Fibroblast of skin of right quadriceps (primary cell): ENCODE measurements at places on chromosomes 2 and 18.

GRCh38 chr2:160085662-160086061 is 23.2 kb upstream of the PLA2R1 start:
- DNase-seq, result no peak

DNA sequence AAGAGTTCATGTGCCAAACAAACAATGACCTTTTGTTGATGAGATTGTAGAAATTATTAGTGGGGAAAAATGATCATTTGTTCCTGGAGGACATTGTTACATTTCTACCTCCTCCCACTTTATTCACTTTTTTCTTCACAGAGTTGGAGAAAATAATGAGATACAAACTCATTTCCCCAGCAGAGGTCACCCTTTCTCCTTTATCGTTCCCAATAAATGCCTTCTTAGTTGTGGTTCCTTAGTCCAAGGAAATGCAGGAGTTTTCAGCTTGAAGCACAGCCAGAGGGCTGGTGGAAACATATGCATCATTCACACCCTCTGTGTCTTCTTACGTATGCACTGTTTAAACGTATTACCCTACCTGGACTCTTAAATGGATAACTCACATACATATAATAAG is 108.8 kb downstream of the SLC4A3 start:
- peak; percentile 70 for DNase-seq

DNA sequence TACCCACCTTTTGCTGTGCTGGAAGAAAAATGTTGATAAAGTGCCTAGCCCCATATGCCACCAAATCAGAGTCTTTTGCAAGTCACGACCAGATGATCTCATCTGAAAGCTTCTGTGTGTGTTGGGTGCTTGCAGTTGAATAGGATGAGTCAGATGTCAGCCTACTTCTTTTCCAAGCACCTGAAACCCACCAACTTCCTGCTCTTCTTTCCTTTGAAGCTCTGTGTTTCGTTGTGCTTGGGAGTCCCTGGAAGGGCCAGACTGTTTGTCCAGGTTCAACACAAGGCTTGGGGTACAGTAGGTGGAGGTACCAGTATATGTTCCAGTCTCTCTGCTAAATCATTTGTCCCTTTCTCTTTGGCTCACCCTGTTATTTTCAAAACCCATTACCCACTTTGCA is 36.8 kb upstream of the LCLAT1 start:
- DNase-seq, result peak; percentile 74

DNA sequence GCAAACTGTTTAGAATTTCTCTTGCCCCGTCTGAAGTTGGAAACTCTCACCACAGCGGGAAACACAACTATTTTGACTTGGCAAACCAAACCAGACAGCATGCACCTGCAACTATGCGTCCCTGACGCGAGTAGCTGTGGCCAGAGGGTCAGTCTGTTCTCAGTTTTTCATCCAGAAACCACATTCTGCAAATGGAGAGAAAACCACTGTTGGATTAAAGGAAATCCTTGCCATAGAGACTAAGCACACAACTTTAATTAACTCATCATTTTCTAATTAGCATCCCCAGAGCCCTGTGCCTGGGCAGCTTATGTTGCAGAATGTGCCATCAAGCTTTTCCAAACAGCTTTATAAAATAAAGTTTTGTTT is 415.7 kb upstream of the TCF4 start:
- no peak for DNase-seq

- no peak for DNase-seq
Measured at GRCh38 chr2:121281107-121281506, 3.9 kb downstream of the TFCP2L1 start.

DNA sequence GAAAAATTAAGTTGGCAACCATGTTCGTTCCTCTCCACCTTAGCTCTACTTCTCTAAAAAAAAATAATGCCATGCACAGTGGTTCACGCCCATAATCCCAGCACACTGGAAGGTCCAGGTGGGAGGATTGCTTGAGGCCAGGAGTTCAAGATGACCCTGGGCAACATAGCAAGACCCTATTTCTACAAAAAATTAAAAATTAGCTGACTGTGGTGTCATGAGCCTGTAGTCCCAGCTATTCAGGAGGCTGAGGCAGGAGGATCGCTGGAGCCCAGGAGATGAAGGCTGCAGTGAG is 40.1 kb upstream of the NPAS2 start:
- DNase-seq, result no peak

DNA sequence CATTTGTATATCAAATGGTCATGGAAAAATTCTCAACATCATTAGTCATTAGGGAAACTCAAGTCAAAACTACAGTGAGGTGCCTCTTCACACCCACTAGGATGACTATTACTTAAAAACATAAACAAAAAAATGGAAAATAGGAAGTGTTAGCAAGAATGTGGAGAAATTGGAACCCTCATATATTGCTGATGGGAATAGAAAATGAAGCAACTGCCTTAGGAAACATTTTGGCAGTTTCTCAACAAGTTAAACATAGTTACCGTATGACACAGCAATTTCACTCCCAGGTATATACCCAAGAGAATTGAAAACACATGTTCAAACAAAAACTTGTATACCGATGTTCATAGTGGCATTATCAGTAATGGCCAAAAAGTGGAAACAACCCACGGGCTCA is 18.1 kb upstream of the CYP26B1 start:
- peak; percentile 53 for DNase-seq

DNA sequence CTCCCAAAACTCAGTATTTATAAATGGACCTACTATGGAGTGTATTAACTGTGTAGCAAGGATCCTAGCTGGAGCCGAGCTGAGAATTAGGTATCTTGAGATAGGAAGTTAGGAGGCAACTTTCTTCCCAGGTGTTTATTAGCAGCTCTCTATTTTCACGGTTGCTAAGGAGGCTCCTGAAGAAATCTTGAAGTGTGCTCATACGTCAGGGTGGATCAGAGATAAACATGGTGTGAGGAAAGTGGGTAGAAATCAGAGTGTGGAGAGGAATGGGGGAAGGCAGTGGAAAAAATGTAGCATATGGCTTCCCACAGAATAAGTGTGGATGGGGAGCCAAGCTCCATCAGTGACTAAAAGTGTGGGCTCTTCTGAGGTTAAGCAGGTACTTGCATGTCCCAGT is 104.3 kb downstream of the ABCA12 start:
- no peak for DNase-seq

DNA sequence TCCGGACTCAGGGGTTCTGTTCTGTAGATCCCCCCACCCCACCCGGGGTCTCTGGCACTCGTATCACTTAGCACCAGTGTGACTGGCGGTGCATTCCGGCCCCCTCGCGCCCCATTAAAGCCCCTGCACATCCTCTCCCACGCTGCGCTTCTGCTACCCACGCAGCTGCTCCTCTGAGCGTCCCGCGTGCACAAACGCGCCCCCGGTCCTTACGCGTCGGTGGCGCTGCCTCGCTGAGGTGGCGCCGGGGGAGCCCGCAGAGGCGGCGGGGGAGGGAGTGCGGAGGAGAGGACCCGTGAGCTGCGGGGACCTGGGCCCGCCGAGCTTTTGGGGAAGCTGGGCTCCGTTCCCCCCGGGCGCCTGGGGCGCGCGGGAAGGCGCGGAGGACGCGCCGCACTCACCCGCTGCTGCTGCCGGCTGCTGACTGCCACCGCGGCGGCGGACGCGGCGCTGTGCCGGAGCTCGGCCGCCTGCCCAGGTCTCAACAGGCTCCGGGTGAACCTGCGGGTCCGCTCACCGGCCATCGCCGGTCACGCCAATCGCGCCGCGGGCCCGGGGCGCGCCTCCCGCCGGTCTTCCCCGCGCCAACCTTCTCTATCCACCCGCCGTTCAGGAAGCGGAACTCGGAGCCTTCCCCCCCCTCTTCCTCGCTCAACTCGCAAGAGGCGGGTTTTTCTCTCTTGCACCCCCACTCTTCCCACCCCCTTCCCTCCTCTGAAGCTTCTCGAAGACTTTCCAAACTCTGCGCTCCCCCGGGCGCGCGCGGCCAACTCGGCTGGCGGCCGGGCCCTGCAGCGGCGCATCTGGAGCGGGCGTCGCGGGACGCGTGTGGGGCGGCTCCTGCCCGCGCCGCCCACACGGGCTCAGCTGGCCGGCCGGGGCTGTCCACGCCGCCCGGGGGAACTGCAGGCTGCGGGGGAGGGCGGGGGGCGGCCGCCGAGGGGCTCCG is at the start of gene DOCK10:
Gene DOCK10 (minus strand): TSS at position 618 of the 949 bp plus-strand sequence. CDS start 94 bp downstream, at position 524.
- peak; percentile 72 for DNase-seq

GRCh38 chr2:82539280-82539621 is 1919.8 kb downstream of the SUCLG1 start:
- DNase-seq, result no peak

DNA sequence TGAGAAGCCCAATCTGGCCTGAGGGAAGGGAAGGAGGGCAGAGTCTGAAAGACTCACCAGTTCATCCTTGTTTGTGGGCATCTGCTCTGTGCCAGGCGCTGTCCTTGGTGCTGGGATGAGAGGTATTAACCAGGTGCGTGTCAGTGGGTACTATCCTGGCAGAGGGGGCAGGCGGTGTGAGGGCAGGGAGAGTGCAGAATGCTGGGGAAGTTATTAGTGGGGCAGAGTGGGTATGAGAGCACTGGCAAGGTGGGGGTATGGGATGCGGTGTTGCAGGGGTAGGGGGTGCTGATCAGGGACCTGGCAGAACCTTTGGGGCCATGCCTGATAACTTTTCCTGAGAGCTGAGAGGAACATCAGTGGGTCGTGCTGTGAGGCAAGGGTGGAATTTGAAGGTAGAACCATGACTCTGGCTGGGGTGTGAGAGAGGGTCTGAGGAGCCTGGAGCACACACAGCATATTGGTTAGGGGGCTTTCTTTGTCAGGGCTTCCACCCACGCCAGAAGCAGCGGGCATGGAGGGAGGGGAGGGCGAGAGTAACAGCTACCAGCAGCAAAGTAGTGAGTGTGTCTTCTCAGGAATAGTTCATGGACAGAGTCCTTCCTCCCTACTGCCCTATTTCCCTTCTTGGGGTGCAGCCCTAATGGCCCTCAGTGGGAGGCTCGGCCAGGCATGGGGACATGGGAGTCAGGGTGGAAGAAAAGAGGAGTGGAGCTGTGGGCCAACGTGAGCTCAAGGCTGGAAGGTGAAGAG is 290.7 kb downstream of the CYP26B1 start:
- DNase-seq, result no peak

- peak; percentile 97 for DNase-seq
Measured at GRCh38 chr18:29164020-29164706, 987.2 kb upstream of the CDH2 start.

DNA sequence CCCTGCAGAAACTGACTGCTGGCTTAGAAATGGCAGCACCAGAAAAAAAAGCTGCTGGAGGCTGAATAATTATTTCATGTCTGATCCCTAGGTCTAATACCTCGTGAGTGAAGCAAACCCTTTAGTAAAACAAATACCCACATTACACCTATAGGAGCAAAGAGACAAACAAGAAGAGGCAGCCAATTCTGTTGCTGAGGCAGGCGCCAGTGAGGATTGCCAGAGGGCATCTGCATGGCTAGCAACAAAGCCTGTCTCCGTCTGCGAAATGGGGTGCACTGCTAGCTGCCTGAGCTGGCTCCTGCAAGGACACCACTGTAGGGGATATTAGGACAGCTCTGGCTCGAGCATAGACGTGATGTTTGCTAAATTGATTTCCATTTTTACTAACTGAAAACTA is 509.7 kb downstream of the TDRD15 start:
- DNase-seq, result no peak

DNA sequence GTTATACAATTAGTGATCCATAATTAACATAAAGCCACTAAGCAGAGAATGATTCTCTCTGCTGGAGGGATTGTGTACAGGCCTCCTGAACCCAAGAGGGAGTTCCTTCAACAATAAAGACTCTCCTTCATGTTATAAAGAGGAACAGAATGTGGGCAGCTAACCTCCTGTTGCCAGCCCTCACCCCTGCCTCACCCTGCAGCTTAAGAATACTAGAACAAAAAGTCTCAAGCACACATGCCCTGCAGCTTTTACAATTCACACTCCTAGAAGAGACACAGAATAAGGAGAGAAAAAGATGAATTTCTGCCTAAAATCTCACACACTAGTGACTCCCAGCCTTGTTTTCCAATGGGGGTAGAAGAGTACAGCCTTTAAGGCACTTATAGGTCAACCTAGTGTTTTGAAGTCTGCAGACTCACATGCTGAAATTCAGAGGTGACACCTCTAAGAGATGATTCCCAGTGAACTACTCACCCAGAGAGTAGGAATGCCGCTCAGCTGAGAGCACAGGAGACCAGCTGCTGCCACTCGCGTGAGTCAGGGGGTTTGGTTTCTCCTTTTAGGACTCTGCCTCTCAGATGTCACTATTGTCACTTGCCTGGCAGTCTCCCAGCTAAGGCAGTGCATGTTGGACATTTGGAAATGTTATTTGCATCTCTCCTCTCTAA is 32.5 kb upstream of the IL1RL1 start:
- peak; percentile 35 for DNase-seq

DNA sequence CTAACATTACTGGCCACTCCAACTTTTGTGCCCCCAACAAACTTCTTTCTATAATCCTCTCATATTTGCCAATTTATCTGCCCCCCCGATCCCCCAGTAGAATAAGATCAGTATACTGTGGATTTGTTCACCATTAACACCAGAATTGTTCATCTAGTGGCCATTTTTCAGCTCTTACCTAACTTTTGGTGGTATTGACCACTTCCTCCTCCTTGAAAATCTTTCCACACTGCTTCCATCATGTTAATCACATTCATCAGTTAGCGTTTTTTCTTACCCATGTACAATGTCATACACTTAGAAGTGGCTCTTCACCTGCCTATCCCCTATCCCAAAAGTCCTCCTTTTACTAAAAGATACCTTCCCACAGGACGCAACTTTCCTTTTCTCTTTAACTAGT is 6.1 kb downstream of the IMPACT start:
- DNase-seq, result no peak

DNA sequence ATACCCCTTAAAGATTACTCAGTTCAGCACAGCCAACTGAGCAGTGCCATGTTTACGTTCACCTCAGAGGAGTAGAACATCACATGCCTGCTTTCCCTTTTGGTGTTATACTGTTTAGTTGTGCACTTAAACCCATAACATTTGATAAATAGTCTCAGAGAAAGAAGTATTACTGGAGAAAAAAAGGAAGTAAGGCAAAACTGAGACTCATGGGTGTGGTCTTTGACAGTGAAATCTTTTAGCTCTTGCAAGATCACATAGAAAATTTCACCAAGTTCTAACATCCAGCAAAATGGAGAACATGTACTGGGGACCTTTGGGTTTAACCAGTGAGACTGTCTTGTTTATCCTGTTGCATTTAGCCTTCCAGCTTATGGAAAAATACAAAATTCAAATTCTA is 5.6 kb downstream of the TANK start:
- no peak for DNase-seq

- DNase-seq, result no peak
Measured at GRCh38 chr2:163644238-163644637, 91.6 kb downstream of the FIGN start.

DNA sequence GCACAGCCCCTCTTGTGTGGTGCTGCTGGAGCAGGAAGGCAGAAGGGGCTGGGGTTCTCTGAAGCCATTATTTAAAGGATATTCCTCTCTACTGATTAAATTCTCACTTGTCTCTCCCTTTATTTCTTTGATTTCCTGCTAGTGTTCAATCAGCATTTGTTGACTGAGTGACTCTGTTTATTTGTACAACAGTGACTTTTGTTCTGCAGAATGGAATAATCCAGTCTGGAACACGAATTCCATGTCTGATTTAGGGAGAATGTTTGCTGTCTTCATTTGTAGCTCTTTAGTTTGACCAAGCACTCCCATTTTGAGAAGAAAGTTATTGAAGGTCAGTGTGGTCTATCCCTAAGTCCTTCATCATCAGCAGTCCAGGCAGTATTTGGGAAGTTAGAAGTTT is 141.2 kb downstream of the SETBP1 start:
- DNase-seq, result no peak
